Epithelial cell of prostate (primary cell): ENCODE measurements at places on chromosomes 5 and 9.

GRCh38 chr5:174935854-174936474 is 211.6 kb downstream of the MSX2 start:
- DNase-seq = no peak

GRCh38 chr5:16411741-16412455 is 53.7 kb downstream of the ZNF622 start:
- DNase-seq = no peak

GRCh38 chr5:58341476-58341875 is 118.4 kb downstream of the PLK2 start:
- DNase-seq = no peak

DNA sequence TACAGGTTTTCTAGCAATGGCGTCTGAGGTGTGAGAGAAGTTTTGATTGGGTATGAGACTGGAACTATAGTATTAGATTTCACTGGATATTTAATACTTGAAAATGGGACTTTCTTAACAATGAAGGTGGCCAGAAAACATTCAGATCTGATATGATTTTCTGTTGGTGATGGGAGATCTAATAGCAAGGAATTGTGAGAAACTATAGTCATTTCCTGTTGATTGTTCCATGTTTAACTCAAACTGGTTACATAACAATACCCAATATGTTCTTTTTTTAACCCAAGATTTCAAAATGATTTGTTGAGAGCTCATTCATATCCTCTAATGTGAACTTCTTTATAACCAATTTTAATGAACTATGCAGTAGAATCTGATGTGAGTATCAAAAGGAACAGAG is 793.2 kb upstream of the RGMB start:
- DNase-seq = no peak

- no peak for DNase-seq
These were observed 4.1 kb downstream of the EQTN start for GRCh38 chr9:27292659-27293405.

DNA sequence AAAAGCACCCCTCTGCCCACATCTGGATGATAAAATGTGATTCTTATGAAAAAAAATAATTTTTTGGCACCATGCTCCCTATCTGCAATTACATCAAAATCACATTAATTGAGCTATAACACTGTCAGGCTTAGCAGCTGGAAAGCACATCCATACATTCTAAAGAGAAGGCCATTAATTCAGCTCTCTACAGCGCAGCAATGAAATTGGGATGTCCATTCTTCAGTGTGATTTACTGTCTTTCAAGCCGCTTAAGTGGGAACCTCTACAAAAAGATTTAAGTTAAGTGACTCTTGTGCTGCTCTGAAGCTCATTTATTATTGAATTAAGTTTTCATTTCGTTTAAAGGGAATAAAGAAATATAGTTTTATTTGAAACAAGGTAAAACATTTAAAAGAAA is 171.3 kb downstream of the EBF1 start:
- no peak for DNase-seq

DNA sequence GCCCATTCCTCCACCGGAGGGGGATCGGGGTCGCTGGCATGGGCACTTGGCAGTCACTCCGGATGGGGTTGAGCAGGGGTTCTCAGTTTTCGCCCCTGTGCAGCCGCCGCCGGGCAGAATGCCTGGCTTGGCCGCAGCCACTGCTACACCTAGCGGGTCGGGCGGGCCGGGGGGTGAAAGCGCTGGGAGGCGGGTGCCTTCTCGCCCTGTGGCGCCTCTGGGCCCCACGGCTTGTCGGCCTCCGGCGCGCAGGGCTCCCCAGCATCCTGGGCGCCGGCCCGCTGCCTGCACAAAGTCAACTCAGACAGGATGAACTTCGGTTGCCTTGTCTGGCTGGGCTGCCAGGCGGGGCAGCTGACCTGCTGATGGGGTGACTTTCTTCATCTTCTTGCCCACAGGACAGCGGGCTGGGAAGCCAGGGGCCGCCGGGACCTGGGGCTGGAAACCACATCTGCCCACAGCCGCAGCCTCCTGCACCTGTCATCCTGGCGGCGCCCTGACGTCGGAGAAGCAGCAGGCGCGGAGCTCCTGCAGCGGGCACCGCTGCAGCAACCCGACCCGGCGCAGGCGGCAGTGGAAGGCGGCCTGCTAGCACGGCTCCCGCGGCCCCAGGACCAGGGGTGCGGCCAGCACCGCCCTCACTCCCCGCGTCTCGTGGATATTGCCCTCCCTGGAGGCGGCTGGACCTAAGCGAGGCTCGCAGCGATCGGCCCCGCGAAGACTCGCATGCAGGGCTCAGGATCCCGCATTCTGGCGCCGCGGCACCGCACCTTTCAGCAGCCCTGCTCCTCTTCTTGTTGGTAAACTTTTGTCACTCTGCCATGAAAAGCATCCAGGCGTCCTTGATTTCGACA is 1.3 kb upstream of the ANKRD18A start:
- DNase-seq = no peak

DNA sequence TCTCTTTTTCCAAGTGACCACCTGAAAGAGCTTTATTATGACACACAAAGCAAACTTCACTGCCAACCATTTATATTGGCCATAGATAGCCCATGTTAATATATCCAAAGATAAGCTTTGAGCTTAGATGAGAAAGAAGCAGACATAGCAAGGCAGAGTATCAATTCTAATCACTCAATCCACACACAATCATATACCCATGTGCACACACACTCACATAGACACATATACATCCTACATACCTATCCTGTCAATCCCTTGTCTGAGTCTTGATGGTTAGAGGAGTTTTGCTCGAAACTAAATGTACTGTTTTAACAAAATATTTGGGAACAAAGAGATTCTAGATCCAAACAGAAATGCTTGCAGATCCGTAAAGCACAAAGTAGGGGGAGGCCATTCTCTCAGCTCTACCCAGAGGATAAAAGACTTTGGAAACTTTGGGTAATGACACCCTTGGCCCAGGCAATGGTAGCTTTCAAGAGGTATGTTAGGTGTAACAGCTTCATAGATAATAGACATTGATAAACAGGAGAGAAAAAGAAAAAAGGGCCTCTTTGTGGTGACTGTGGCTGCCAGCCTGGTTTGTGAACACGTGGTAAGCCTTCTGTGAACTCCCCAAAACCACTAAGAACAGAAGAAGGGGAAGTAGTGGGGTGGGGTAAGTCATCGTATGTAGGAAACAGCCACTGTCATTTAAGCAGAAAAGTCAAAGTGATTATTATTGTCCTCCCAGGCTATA is 121.6 kb downstream of the TLR4 start:
- no peak for DNase-seq

GRCh38 chr9:87959916-87960581 is 14.3 kb downstream of the CDK20 start:
- DNase-seq = no peak
